ENCODE measurements at places on chromosomes 11 and 22.

DNA sequence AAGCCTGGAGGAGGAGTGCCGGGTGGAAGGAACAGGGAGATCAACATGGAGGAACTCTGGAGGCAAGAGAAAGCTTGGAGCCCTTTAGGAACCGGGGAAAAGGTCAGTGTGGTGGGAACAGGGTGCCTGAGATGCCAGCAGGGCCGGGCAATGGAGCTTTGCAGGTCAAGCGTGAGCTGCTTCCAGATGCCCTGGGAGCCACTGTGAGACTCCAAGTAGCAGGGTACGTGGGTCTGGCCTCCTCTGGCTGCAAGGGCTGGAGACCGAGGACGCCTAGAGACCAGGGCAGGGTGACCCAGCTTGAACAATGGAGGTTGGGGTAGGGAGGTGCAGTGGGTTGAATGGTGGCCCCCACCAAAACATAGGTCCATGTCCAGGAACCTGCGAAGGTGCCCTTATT lies 15.6 kb upstream of the EMID1 start:
- DNase-seq = no peak

DNA sequence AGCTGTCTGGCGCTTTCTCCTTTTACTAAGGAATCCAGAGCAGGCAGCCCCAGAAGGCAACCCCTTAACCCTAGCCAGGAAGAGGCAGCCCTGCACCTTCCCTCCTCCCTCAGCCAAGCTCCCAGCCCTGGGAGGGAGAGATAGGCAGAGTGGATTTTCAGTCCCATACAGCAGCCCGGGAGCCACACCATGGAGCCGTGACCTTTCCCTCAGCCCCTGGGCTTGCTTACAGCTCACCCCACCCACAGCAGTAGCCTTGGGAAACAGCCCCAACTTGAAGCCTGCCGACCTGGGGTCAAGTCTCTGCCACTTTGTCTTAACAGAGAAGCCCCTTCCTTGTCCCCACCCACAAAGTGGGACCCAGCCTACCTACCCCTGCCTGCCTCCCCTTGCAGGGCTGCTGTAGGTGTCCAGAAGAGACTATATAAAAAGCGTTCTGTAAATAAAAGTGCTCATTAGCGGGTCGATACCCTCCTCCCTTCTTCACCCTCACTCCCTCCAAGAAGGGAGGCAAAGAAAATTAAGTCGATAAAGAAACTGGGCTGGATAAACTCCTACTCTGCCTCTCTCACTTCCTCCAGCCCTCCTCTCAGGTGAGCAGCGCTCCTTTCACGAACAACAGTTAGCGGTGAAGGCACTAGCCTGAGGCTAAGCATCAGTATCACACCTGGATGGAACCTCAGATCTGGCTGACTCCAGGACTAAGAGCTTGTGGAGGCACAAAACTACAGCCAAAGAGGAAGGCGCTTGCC lies 4.2 kb downstream of the TST start:
- no peak for DNase-seq

DNA sequence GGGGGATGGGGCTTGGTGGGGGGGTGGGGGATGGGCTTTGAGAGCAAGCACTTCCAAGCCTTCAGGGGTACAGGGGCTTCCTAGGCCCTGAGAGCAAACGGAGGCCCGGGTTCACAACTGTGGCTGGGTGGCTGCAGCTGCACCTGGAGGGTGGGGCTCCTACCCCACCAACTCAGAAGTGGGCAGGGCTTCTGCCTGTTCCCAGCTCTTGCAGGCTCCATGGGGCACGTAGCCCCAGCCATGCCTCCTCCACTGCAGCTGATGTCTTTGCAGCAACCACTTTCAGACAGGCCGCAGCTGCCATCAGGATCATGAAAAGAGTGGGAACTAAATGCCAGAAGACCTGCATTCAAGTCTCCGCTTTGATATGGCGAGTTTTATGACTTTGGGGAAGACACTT lies 464.3 kb downstream of the NELL1 start:
- DNase-seq = no peak

GRCh38 chr22:44398856-44399837 lies 86.4 kb upstream of the SHISAL1 start:
- DNase-seq = no peak

- DNase-seq = no peak
These were observed 27.0 kb downstream of the CUL5 start for GRCh38 chr11:108035690-108036089.

DNA sequence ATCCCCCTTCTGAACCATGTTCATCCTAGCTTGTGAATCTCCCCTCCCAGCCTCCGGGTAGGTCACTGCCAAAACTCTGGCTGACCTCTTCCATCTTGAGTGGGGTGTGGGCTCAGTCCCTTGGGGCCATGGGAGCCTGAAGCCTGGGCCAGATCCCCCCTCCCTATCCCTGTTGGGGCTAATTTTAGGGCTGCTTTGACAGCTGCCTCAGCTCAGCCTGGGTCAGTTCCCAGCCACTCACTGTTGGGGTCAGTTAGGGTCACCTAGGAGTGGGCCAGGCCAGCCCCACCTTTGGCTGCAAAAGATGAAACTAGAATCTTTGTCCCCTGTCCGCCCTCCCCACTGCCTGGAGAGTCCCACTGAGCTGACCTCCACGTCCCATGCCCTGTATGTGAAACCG lies 29.8 kb upstream of the P2RY2 start:
- no peak for DNase-seq

Data from ELR (cell line).